ENCODE measurements at places on chromosomes 6 and 20. TPM values are rescaled to one million over a fixed set of nuclear protein-coding genes. Genes with fewer than 3 reads are reported as not detected.

Gene CLPSL2
- not detected for total RNA-seq

Gene RSPH9
- total RNA-seq: 2.6 TPM

Gene SLC17A2
- not detected for total RNA-seq

Gene LGSN
- total RNA-seq: 1.7 TPM

DNA sequence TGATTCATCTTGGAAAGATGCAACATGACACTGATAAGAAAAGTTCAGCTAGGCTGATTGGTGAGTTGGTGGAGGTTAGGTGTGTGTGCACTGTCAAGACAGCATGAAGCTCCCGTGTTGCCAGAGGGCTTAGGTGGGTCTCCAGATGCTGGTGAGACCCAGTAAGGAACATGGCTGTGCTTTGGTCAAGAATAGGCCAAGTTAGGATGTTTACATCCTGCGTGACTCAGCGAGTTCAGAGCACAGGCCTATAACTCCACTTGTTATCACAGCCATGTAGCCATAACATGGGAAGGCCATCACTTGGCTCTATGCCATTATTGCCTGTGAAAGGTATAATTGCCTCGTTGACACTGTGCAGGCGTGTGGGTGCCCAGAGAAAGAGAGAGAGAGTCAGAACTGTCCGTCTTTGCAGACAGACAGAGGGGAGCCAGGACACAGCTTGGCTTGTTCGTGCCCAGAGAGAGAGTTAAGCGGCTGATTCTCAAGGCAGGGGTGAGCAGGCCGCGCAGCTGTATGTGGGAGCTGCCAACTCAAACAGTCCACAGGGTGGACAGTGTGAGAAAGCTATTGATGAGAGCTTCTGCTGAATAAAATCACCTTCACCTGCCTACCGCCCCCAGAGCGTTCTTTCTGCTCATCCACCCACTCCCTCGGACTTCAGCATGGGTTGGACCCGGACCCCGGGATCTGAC, 43.5 kb downstream of the OR2B6 start:
- H3K36me3 ChIP-seq: no peaks in the 10 kb centered on the region
- DNase-seq: no peak
- H3K4me3 ChIP-seq: no peak overlapping the region
- no peaks in the 10 kb centered on the region for H3K4me1 ChIP-seq
- H3K27me3 ChIP-seq: peaks cover 8% of the 10 kb centered on the region
- H3K27ac ChIP-seq: no peak overlapping the region

DNA sequence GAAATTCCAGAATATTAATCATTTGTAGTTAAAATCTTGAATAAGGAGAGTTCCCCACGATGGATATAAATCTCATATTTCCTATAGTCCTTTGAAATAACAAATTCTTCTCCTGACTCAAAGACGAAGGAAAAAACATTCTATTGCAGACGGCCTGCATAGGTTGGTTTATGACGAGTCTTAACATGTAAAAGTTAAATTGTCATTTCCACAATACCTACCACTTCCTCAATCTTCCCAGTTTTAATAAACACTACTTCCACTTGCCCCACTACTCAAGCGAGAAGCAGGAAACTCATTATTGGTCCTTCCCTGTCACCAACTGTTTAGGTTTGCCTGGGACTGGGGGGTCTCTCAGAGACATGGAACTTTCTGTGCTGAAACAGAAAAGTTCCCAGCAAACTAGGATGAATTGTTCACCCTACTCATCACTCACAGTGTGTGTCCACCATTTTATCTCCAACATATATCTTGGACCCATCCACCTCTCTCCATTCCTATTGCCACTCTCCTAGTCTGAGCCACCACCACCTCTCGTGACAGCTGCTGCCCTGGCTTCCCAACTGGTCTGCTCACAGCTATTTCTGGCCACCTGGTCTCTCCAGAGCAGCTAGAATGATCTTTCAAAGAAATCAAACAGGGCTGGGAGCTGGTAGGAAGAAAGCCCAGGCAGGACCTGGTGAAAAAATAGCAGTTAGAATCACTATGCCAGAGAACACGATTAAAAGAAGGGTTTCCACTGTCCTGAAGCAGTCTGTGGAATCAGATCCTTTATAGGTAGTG, 15.1 kb upstream of the ZSCAN9 start:
- no peaks in the 10 kb centered on the region for H3K36me3 ChIP-seq
- peaks cover 26% of the 10 kb centered on the region for H3K4me1 ChIP-seq
- no peak overlapping the region for H3K27ac ChIP-seq
- H3K27me3 ChIP-seq: peaks cover 89% of the 10 kb centered on the region

DNA sequence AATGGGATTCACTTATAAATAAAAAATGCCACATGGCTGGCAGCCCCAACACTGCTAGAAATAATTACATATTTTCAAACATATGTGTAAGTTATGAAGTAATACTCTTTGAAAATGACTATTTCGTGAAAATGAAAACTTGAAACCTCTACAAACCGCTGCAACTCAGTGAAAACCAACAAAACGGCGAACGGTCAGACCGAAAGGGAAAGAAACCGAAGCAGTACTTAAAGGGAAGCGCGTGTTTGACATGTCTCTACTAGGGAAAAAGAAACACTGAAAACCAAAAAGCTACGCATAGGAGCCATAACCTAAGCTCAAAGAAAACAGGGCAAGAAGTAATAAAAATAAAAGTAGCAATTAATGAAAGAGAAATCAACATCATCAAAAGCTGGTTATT, 121.0 kb upstream of the GGTLC1 start:
- DNase-seq: no peak
- no peaks in the 10 kb centered on the region for H3K36me3 ChIP-seq
- no peaks in the 10 kb centered on the region for H3K27me3 ChIP-seq
- H3K4me3 ChIP-seq: no peak overlapping the region
- no peaks in the 10 kb centered on the region for H3K4me1 ChIP-seq

DNA sequence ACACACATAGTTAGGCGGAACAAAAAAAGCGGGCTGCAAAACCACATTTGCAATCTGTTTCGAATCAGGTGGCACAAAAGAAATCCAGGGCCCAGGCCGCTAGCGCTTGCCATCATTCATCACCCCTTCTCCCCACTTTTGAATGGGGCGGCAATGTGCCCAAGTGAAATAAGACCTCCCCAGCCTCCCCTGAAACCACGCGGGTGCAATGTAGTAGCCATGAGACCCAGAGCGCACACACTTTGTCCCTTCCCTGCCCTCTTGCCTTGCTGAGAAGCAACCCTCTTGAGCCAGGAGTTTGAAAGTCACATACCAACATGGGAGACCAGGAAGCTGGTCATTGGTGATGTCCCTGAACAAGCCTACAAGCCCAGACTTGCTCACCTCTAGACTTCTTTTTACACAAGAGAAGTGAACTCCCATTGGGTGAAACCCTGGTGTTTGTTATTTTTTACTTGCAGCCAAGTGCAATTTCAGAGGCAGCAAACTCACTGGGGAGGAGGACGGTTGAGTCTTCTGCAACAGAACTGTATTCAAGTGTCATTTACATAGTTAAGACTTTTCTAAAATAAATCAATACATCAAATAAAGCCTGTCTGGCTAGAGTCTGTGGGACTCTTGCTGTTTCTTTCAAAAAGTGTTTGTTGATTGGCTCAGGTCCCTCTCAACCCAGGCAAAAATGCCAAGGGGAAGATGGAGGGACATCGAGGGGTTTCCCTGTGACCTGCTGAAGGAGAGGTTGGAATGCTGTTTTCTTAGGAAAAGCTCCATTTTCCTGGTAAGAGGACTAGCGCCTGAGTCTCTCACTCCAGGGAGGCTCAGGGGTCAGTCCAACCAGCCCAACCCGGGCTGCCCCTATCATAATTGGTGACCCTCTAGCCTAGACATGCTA, 138.1 kb upstream of the PTPN1 start:
- DNase-seq: no peak
- peaks cover 18% of the 10 kb centered on the region for H3K4me1 ChIP-seq
- no peaks in the 10 kb centered on the region for H3K27me3 ChIP-seq
- no peaks in the 10 kb centered on the region for H3K36me3 ChIP-seq
- H3K27ac ChIP-seq: no peak overlapping the region

DNA sequence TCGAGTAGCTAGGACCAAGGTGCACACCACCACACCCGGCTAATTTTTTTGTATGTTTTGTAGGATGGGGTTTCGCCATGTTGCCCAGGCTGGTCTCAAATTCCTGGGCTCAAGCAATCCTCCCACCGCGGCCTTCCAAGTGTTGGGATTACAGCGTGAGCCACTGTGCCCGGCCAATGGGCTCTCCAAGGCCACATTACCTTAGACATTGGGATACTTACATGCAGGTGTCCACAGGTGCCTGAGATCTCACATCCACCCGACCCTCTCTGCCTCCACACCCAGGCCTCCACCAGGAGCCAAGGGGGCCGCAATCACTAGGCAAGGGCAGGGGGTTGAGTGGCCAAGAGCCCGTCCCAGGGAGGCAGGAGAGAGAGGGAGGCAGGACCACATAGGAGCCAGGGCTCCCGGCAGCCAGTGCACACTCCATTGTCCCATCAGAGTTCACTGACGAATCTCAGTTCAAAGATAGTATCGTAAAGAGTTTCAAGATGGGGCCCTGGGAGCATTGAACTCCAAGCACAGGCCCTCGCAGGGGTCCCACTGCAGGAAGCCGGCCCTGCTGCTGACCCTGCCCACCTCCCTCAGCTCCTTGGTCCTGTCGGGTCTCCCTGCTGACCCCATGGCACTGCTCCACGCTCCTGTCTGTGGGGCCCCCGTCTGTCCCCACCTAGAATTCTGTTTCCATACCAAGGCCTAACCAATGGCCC, 55.3 kb downstream of the SSR1 start:
- H3K4me3 ChIP-seq: no peak overlapping the region
- H3K27me3 ChIP-seq: no peaks in the 10 kb centered on the region
- no peaks in the 10 kb centered on the region for H3K36me3 ChIP-seq
- DNase-seq: no peak

- no peaks in the 10 kb centered on the region for H3K36me3 ChIP-seq
- no peaks in the 10 kb centered on the region for H3K4me1 ChIP-seq
- no peak overlapping the region for H3K27ac ChIP-seq
- H3K27me3 ChIP-seq: no peaks in the 10 kb centered on the region
- no peak overlapping the region for H3K4me3 ChIP-seq
Measured at GRCh38 chr6:57254055-57254717, 32.1 kb upstream of the RAB23 start.

GRCh38 chr20:35991142-35991771, 22.9 kb downstream of the CNBD2 start:
- H3K4me1 ChIP-seq: no peaks in the 10 kb centered on the region
- H3K36me3 ChIP-seq: no peaks in the 10 kb centered on the region
- no peak overlapping the region for H3K27ac ChIP-seq
- no peak overlapping the region for H3K4me3 ChIP-seq

DNA sequence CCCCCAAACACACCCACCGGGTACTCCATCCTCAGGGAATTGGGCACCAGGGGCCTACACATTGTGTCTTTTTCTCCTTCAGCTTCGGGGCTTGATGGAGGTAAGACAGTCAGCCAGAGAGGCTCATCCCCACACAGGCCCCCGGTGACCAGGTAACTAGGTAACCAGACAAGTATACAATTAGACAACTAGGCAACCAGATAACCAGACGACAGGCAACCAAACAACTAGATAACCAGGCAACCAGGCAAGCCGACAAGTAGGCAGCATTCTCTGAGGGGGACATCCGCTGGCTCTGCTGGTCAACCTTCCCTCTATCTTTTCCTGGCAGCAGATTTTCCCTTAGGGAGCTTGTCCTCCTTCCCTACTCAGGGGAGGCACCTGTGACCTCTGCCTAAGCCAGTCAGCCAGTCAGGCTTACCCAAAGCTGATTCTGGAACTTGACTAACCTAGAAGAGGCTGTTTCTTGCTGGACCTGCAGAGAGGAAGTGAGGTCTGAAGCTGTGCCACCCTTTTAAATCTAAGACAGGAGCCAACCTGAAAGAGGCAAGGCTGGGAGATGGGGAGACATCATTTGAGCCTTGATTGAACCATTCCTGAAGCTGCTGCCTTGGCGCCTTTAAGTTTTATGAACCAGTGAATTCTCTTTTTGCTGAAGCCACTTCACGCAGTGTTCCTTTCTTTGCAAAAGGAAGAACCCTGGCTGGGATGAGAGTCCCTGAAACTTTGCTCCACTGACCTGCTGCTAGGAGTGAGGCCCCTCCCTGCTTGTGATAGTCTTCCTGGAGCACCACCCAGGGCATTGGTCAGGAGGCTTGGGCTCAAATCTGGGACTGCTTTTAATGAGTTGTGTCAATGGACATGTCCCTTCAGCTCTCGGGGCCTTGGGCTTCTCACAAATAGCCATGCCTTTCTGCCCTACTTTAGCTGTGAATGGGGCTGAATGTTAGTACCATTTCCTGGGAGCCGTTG, 96.4 kb upstream of the RNF24 start:
- no peak for DNase-seq
- peaks cover 30% of the 10 kb centered on the region for H3K4me1 ChIP-seq
- no peaks in the 10 kb centered on the region for H3K36me3 ChIP-seq
- no peak overlapping the region for H3K27ac ChIP-seq
- no peaks in the 10 kb centered on the region for H3K27me3 ChIP-seq
- H3K4me3 ChIP-seq: no peak overlapping the region

DNA sequence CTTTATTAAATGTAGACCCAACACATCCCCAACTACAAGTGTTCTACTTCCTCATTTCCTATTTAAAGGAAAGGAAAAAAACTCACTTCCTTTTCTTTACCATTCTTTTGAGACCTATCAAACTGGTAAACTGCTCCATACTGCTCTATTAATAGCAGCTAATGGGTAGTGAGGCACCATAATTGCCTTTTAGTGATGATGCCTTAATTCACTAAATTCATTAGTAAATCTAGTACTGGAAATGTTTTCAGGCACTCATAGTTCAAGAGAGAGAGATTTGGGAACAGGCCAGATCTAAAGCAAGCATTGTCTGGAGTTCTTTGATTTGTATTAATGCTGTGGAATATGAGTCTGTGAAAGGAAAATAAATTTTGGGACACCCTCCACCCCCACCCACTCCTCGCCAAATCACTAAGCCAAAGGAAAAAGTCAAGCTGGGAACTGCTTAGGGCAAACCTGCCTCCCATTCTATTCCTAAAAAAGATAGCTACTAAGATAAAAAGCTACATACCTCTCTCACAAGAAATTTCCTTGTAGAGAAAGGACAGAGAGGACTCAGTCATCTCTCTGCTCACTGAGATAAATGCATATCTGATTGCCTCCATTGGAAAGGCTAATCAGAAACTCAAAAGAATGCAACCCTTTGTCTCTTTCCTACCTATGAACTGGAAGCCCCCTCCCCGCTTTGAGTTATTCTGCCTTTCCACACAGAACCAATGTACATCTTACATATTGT, 13.6 kb upstream of the IBTK start:
- no peak overlapping the region for H3K27ac ChIP-seq
- no peak overlapping the region for H3K4me3 ChIP-seq
- H3K27me3 ChIP-seq: no peaks in the 10 kb centered on the region
- no peaks in the 10 kb centered on the region for H3K36me3 ChIP-seq
- H3K4me1 ChIP-seq: no peaks in the 10 kb centered on the region

All from lower lobe of right lung (tissue), 2 donors.